Adrenal gland (tissue), 19 donors: ENCODE measurements at places on chromosomes 5 and 9. TPM values are rescaled to one million over a fixed set of nuclear protein-coding genes. Genes with fewer than 3 reads are reported as not detected.
A peak's percentile ranks its signal among the peaks of the same experiment; 100 is the strongest.

- peak; percentile 42 for DNase-seq
- peaks cover 12% of the 10 kb centered on the region for H3K27me3 ChIP-seq
- H3K4me1 ChIP-seq: no peaks in the 10 kb centered on the region
- H3K4me3 ChIP-seq: peak within 1 kb of the TSS; percentile 64
- H3K36me3 ChIP-seq: no peaks in the 10 kb centered on the region
- no peak within 1 kb of the TSS for H3K27ac ChIP-seq
These were observed at the start of gene GNA14 for GRCh38 chr9:77648234-77649108. GNA14 (minus strand) TSS chr9:77648322; CDS start chr9:77647793, 529 bp downstream.

DNA sequence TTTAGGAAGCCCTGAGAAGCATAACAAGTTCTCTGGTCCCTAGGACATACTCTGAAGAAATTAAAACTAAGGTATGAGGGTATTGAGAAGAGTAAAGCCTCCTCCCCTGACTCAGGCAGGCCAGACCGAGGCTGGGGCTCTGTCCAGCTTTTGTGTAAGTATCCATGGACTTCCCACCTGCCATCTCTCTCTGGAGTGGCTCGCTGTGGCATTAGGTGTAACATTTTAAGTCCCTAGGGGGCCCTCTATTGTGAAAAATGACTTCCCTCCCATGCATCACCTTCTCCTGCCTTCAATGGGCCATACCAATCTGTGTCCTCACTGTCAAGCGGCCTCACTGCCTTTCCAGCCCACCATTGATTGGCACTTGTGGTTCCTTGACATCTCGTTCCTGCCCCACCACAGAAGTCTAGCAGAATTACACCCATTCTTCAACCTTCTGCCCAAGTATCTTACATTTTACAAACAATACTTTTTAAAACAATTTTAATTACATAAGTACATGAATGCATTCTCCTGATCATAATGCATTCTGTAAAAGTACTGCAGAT lies 205.5 kb downstream of the SLIT3 start:
- no peak overlapping the region for H3K4me3 ChIP-seq
- no peak for DNase-seq
- no peaks in the 10 kb centered on the region for H3K4me1 ChIP-seq
- H3K36me3 ChIP-seq: no peaks in the 10 kb centered on the region
- H3K27me3 ChIP-seq: no peaks in the 10 kb centered on the region
- no peak overlapping the region for H3K27ac ChIP-seq

- H3K27me3 ChIP-seq: peaks cover 4% of the 10 kb centered on the region
- no peak overlapping the region for H3K27ac ChIP-seq
- H3K36me3 ChIP-seq: no peaks in the 10 kb centered on the region
- no peak overlapping the region for H3K4me3 ChIP-seq
These were observed 259.7 kb upstream of the ZNF608 start for GRCh38 chr5:125006011-125006685.

- H3K27me3 ChIP-seq: no peaks in the 10 kb centered on the region
- H3K4me3 ChIP-seq: no peak overlapping the region
- H3K36me3 ChIP-seq: no peaks in the 10 kb centered on the region
- no peak for DNase-seq
- no peak overlapping the region for H3K27ac ChIP-seq
These were observed 95.5 kb downstream of the ZCCHC7 start for GRCh38 chr9:37215830-37216229.

- H3K27me3 ChIP-seq: no peaks in the 10 kb centered on the region
- H3K4me1 ChIP-seq: no peaks in the 10 kb centered on the region
- H3K4me3 ChIP-seq: no peak overlapping the region
- no peak for DNase-seq
- no peak overlapping the region for H3K27ac ChIP-seq
These were observed 89.5 kb downstream of the TLE4 start for GRCh38 chr9:79661279-79661678.

GRCh38 chr5:32223972-32224609 lies 50.0 kb upstream of the GOLPH3 start:
- no peaks in the 10 kb centered on the region for H3K27me3 ChIP-seq
- no peak overlapping the region for H3K4me3 ChIP-seq
- no peak for DNase-seq
- H3K27ac ChIP-seq: no peak overlapping the region

DNA sequence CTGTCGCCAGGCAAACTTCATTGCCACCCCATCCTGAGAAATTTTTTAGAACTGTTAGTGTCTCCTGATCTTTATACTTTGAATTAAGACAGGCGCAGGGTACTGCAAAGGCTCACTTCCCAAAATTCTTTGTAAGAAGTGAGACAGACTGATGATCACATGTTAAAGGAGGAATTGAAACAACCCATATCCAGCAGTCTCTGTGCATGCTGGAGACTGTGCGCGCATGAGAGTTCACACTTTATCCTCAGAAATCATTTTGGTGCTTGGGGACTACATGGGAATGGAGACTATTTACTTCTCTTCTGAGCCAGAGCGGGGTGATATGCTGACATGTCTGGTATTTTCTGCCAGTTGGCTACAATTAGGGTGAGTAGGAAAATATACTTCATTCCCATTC lies 91.2 kb downstream of the ZNF474 start:
- no peak overlapping the region for H3K4me3 ChIP-seq
- H3K36me3 ChIP-seq: no peaks in the 10 kb centered on the region

GRCh38 chr9:123216251-123216797 lies 52.1 kb downstream of the STRBP start:
- no peaks in the 10 kb centered on the region for H3K27me3 ChIP-seq
- no peak overlapping the region for H3K4me3 ChIP-seq
- H3K4me1 ChIP-seq: no peaks in the 10 kb centered on the region
- DNase-seq: no peak
- H3K36me3 ChIP-seq: no peaks in the 10 kb centered on the region
- H3K27ac ChIP-seq: no peak overlapping the region

- H3K4me3 ChIP-seq: no peak overlapping the region
- no peaks in the 10 kb centered on the region for H3K27me3 ChIP-seq
- DNase-seq: no peak
- no peak overlapping the region for H3K27ac ChIP-seq
- peaks cover 28% of the 10 kb centered on the region for H3K4me1 ChIP-seq
These were observed 11.1 kb upstream of the CCIN start for GRCh38 chr9:36158122-36158521.

GRCh38 chr9:121538221-121538620 lies 38.6 kb upstream of the GGTA1 start:
- H3K27me3 ChIP-seq: no peaks in the 10 kb centered on the region
- no peaks in the 10 kb centered on the region for H3K36me3 ChIP-seq
- DNase-seq: no peak
- H3K4me1 ChIP-seq: no peaks in the 10 kb centered on the region

DNA sequence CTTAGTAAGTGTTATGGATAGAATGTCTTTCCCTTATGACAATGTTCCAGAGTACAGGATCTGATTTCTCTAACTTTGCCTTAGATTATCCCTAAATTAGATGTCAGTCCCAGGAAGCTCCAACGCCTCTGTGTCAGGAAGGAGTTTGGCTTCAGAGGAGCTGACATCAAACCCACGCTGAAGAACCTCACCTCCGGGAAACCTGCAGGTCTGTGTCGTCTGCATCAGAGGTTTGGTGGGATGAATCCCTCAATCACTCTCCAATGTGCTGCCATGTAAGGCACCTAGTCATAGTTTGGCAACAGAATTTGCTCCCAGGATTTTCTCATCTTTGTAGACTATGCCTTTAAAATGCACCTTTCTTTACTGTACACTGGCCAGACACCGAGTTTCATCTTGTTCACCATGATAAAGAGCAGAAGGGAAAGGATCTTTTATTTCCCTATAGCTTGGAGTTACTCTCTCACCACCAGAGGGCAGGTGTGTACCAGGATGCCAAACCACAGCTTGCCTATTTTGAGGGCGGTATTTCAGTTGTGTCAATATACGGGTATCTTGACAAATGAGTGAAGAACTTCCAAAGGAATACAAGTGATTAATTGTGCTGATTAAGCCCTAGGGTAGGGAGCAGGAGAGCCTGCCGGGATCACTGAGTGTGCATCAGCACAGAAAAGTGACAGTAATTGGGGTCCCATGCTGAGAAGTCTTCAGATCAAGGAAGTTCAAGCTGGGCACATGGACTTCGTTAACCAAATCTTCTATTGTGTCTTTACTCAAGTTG lies 23.4 kb downstream of the MINAR2 start:
- peak; percentile 32 for DNase-seq
- H3K4me3 ChIP-seq: no peak overlapping the region
- no peak overlapping the region for H3K27ac ChIP-seq
- H3K36me3 ChIP-seq: no peaks in the 10 kb centered on the region
- H3K27me3 ChIP-seq: no peaks in the 10 kb centered on the region

GRCh38 chr9:114280636-114281472 lies 42.0 kb upstream of the ORM1 start:
- H3K36me3 ChIP-seq: no peaks in the 10 kb centered on the region
- H3K27me3 ChIP-seq: no peaks in the 10 kb centered on the region
- DNase-seq: peak; percentile 10
- H3K4me3 ChIP-seq: no peak overlapping the region

GRCh38 chr5:31469466-31469865 lies 62.4 kb downstream of the DROSHA start:
- H3K4me1 ChIP-seq: no peaks in the 10 kb centered on the region
- no peaks in the 10 kb centered on the region for H3K36me3 ChIP-seq
- no peaks in the 10 kb centered on the region for H3K27me3 ChIP-seq
- no peak overlapping the region for H3K4me3 ChIP-seq

- no peak for DNase-seq
- no peaks in the 10 kb centered on the region for H3K4me1 ChIP-seq
- H3K27ac ChIP-seq: no peak overlapping the region
- no peaks in the 10 kb centered on the region for H3K36me3 ChIP-seq
- no peaks in the 10 kb centered on the region for H3K27me3 ChIP-seq
These were observed 144.7 kb upstream of the RAD23B start for GRCh38 chr9:107138261-107138992.

- no peaks in the 10 kb centered on the region for H3K36me3 ChIP-seq
- no peak overlapping the region for H3K4me3 ChIP-seq
- DNase-seq: no peak
- no peaks in the 10 kb centered on the region for H3K27me3 ChIP-seq
- no peaks in the 10 kb centered on the region for H3K4me1 ChIP-seq
These were observed 1330.4 kb upstream of the WWC1 start for GRCh38 chr5:166961028-166961427.

DNA sequence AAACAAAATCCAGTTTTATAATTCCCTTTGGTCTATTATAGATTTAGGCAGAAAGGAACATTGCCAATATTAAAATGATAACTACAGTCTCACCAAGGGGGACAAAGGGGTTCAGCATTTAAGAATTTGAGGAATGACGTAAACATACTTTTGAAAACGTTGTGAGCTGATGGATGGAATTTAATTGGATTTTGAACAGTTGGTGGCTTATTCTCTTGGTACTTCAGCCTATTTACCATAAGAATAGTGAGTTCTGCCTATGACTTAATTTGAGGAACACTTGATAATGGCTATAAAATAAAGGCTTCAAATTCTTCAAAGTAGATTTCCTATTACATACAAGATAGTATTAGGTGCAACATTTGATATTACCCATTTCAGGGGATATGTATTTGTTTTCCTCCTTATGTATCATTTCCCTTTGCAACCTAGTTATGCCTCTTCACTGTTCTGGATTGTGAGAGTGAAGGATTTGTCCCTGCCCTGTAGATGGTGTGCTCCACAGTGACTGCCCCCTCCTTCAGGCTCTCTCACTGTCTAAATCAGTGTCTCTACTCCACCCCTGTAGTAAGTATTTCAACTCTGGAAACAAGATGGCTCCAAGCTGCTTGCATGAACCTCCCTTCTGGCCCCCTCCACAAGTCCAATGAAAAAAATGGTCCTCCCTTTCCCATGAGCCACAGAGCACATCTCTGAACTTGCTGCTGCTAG lies 225.6 kb downstream of the ARHGEF28 start:
- no peak overlapping the region for H3K27ac ChIP-seq
- H3K4me1 ChIP-seq: peaks cover 12% of the 10 kb centered on the region
- no peak overlapping the region for H3K4me3 ChIP-seq
- DNase-seq: no peak
- no peaks in the 10 kb centered on the region for H3K36me3 ChIP-seq
- no peaks in the 10 kb centered on the region for H3K27me3 ChIP-seq

DNA sequence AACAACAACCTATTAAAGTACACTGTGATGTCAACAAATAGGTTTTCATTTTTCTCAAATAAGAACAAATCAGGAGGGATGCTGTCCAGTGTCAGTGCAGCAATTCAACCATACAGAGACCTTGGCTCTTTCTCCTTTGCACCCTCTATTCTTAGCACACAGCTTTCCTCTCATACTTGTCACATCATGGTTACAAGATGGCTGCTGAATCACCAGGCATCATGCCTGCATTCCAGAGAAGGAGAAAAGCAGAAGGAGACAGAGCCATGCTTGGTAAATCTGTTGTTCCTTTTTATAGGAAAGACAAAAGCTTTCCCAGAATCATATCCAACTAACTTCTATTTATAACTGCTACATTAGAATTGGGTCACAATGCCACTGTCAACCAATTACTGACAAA lies 124.7 kb upstream of the VLDLR start:
- peaks cover 12% of the 10 kb centered on the region for H3K4me1 ChIP-seq
- H3K36me3 ChIP-seq: no peaks in the 10 kb centered on the region
- no peaks in the 10 kb centered on the region for H3K27me3 ChIP-seq
- H3K27ac ChIP-seq: no peak overlapping the region
- no peak overlapping the region for H3K4me3 ChIP-seq

DNA sequence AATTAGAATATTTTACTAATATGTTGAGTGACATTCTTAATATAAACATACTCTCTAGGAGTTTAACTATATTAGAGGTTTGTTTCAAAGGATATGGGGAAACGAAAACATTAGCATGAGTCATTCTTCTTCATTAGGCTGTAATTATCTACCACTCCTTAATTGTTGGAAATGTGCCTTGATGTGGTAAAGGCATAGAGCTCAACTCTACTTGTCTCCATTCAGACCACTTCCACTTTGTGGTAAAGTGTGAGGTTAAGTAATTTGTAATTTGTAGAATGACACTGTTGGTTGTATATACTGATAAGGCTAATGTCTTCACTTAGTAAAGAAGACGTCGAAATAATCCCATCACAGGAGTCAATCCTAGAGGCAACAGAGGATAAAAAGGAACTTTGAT lies 58.1 kb downstream of the HAPLN1 start:
- DNase-seq: no peak
- H3K4me3 ChIP-seq: no peak overlapping the region

The RORB gene
- total RNA-seq: 4.7 TPM

The PKD2L2 gene
- 0.14 TPM for total RNA-seq

The SELENOP gene
- total RNA-seq: 724 TPM

The ZNF366 gene
- 5.3 TPM for total RNA-seq

The GABRA6 gene
- total RNA-seq: not detected

The BHMT2 gene
- total RNA-seq: 31.2 TPM

The ZNF454 gene
- total RNA-seq: 1.1 TPM

The LTC4S gene
- total RNA-seq: 10.2 TPM

The ZNF618 gene
- total RNA-seq: 16.0 TPM

The TEK gene
- 21.1 TPM for total RNA-seq
